Stimulated activated CD8-positive, alpha-beta memory T cell treated with anti-CD3 and anti-CD28 coated beads, Interleukin-12 subunit alpha, Interleukin-12 subunit beta, amount 100 ng/mL, for 1 hour (primary cell): ENCODE measurements at places on chromosomes 6 and 20.

GRCh38 chr6:167000759-167001158, 1.6 kb downstream of the CEP43 start:
- no peak for DNase-seq

DNA sequence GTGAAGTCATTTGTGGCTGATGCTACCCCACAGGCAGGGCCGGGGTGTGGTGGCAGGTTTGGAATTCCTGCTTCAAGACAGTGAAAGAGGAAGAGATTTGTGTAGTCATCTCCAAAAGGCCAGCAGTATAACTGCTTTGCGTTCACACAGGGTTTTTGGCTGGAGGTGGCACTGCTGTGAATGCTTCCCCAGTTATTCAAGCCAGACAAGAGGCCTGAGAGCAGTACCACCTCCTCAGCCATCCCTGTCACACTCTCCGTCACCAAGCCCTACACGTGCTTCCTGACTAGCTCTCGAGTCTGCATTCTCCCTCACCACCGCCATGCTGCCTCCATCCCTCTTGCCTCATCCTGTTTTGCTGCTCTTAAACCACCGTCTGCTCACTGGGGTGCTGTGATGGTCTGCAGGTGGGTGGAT, 23.9 kb downstream of the ARMC2 start:
- no peak for DNase-seq

DNA sequence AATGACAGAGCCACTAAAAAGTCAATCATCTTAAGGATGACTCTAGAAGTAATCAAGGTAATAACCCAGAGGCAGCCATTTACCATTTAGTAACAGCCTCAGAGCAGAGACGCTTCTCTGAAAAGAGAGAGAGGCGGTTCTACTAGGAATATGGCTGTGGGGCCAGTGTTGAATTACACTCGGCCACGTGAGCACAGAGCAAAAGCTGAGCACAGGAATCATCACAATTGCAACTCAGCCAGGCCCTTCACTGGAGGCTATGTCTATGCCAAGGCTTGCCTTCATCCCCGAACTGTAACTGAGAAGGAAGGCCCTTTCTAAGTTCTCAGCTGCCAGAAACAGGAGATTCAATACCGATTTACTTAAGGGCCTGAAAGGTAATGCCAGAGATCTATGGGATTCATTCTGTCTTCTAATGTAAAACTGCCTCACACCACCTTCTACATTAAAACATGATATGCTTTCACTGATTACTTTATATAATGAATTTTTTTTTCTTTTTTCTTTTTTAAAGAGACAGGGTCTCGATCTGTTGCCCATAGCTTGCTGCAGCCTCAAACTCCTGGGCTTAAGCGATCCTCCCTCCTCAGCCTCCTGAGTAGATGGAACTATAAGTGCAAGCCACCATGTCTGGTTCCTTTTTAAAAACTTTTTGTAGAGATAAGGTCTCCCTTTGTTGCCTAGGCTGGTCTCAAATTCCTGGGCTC, 67.6 kb downstream of the NUDT3 start:
- no peak for DNase-seq

DNA sequence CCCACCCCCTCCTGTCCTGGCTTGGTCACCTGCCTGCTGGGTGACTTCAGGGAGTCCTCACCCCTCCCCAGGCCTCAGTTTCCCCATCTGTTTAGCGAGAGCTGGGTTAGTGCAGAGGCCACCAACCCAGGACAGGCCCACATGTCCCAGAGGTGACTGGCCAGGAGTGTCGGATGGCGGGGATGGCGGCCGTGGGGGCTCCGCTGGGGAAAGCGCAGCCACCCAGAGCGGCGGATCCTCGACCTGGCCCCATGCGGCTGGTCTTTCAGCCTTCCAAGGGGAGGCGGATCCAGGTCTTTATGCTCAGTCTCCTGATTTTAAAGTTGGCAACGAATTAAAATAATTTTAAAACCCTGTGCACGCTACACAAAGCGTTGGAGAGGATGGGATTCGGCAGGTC, 31.0 kb upstream of the GATA5 start:
- DNase-seq: no peak

- DNase-seq: no peak
Measured at GRCh38 chr6:28814032-28814976, 109.5 kb downstream of the TRIM27 start.

GRCh38 chr20:38291966-38292365, 12.0 kb upstream of the BPI start:
- no peak for DNase-seq

DNA sequence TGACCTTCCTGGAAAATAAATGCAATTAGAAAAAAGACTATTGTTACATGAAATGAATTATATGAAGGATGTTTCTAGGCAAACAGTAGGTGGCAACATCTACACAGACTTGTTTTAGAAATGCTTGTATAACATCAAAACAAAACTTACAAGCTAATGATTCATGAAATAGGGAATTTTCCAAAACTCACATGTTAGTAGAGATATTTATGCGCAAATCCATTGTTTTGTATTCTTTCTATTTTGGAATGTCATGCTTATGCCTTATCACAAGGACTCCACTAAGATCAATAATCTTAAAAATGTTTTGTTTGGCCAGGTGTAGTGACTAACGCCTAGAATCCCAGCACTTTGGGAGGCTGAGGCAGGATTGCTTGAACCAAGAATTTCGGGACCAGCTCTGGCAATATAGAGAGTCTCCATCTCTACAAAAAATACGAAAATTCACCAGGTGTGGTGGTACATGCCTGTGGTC, 32.3 kb upstream of the LGSN start:
- DNase-seq: no peak

- DNase-seq: no peak
Measured at GRCh38 chr6:835476-836160, 142.7 kb upstream of the EXOC2 start.
